ENCODE measurements at places on chromosomes 2 and 18.

- no peak for DNase-seq
Measured at GRCh38 chr2:24785671-24786321, 7.4 kb downstream of the PTRHD1 start.

DNA sequence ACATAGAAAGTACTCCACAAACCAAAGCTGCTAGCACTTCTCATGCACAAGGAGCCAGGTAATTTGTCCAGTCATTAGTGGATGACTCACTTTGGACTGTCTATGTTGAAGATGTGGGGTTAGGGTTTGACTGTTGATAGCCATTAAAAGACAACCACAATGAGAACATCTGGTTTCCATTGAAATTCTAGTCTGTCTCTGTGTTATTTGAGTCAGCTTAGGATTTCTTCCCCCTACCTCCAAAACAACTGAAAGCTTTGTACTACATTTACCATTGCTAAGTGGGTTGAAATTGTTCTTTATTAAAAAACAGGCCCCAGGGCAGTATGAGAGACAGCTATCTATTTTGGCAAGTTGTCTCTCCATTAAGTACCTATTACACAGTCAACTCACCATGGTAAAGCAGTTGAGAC, 50.2 kb upstream of the ANKRD44 start:
- no peak for DNase-seq

DNA sequence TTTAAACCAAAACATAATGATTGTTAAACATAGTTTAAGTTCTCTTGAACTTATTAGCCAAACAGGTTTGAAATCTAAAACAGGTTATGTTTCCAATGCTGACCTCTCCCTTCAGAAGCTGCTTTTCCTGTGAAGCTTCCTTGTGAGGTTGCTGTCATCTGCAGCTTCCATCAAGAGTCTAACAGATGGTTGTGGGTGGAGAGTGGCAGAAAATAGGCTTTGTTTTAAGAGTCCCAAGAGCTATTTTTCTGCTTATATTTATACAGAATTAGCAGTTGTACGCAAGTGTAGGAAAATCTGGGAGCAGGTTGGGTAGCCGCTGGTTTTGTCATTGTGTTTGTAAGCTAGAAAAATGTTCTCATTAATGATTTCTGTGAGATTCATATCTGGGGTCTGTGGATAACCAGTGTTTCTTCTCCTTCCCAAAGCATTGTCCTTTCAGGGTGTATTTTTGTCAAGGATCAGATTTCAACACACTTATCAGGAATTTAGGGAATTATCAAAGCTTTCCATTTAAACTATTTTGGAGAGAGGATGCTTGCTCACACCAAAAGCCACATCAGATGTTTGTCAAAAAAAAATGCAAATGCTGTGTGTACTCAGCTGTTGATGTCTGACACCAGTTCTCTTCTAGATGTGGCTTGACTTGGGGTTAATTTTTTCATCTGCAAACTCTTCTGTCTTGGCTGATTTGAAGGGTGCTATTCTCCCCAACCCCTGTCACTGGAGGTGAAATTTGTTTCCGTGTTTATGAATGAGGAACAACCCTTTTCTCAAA, 78.1 kb upstream of the KIF5C start:
- DNase-seq, result no peak

DNA sequence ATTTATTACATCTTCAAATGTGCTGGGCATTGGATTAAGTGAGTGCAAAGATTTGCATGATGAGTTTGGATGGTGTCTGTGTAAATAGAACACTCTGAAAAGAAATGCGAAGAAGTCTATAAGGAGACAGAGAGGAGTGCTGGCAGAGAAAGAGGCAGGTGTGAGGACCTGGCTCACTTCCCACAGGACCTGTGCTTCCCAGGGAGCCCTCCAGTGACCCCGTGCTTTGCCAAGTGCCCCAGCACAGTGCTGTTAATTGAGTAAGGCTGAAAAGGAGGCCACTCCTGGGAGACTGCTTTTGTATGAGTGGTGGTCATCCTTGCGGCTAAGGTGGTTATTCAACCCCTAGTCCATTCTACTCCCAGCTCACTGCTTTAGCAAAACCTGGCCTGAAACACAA, 230.8 kb downstream of the OSR1 start:
- no peak for DNase-seq

GRCh38 chr2:69097891-69098655, 85.1 kb downstream of the ANTXR1 start:
- no peak for DNase-seq

DNA sequence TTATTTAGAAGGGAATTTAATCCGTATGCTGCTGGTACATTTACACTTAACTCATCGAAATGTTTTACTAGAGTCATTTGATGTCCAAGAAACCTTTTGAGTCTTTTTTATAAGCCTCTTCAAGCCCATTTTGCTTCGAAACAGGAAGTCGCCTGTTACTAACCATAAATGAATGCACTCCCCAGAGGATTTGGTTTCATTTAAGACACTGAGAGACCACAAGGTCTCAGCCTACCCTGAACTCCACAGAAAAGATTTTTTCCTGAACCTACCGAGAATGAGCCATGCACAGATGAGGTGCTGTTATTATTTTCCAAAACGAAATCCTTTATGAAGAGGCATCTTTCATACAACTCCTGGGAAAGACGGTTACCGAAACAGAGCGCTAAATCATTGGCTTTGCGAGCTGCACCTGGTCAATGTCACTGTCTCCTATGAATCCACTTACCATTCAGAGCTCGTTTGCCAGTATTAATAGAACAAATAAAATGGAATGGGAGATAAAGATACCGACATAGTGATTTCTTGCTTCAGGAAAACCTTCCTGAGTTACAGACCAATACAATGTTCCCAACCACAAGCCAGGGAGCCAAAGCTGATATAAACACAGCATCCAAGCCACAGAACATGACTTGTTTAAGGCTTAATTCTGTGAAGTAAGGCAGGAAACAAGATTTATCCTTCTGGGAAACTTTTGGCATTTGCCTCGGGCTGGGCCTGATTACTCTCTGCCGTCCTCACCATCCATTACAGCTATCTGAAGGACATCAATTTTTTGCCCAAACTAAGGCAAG, 382.1 kb downstream of the OSR1 start:
- DNase-seq, result no peak

- no peak for DNase-seq
Measured at GRCh38 chr2:8004250-8004681, 677.6 kb upstream of the ID2 start.

DNA sequence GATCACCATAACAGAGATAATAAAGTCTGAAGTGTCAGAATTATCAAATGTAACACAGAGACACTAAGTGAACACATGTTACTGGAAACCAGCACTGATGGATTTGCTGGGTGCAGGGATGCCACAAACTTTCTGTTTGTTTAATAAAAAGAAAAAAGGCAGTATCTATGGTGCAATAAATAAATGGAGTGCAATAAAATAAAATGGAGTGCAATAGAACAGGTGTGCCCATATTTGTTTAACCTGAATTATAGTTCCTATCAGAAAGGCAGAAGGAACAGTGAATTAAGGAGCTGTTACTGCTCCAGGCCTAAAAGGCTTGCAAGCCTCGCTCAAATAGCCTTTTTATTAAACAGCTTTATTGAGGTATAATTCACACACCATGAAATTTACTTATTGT, 81.0 kb upstream of the KIDINS220 start:
- no peak for DNase-seq

DNA sequence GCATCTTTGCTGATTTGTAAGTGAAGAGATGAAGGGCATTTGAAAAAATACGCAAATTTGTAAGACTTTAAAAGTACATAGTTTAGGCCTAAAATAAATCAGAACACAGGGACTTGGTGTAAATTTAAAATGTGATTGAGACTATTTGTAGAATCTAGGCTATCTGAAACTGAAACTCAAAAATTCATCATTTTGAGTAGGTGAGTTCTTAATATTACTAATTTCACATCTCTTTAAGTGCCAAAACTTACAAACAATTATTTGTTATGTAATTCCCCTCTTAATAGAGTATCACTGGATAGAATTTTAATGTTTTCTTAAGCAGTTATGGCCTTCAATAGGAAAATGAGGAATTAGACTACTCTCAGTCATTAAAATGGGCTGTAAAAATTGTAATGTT, 14.0 kb upstream of the HRH4 start:
- DNase-seq, result no peak

DNA sequence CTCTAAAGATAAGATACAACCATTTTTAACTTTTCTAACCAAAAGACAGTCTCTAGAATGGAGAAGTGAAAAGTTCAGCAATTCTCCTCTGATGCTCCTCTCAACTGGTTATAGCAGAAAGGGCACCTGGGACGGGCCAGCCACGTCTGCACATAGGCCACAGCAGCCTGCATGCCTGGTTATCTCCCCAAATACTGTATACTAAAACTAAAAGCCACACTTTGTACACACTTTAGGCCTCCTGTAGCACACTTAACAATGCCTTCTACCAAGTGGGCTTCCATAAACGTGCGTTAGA, 179.1 kb downstream of the ANKRD44 start:
- no peak for DNase-seq

- DNase-seq, result no peak
Measured at GRCh38 chr2:172394002-172394401, 33.4 kb upstream of the ITGA6 start.

GRCh38 chr18:34767601-34768027, 57.5 kb downstream of the DTNA start:
- no peak for DNase-seq

DNA sequence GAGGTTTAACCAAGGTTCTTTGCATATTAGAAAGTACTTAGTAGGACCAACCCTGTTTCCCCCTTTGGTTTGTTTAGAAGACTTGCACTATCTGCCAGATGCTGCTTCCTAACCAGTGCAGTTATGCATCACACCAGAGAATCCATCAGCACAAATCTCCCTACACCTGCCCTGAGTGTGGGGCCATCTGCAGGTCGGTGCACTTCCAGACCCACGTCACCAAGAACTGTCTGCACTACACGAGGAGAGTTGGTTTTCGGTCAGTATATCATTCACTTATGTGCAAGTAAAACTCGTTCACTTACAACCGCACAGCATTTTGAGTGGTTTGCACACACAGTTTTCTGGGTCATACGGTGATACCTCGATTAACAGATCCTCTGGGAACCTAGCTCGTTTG, 69.7 kb downstream of the ZNF532 start:
- no peak for DNase-seq

- DNase-seq, result no peak
Measured at GRCh38 chr2:132608311-132608710, 61.7 kb downstream of the LYPD1 start.

DNA sequence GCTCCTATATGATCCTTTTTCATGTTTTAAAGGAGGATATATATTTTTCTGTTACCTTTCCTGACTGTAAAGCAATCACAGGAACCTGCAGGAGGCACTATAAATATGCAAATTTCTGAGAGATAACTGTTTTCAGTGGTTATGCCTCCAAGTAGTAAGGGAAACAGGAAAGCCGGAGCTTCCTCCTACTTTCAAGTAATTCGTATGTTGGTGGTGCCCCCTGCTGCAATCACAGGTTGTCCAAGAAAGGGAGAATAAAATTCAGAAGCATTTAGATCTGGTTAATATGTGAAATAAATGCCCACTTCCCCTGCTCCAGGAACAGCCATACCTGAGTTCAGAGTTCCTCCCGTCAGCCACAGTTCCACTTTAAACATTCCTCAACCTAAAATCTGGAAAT, 12.0 kb upstream of the BCL11A start:
- no peak for DNase-seq

- DNase-seq, result no peak
Measured at GRCh38 chr2:113342650-113343049, 63.9 kb upstream of the PAX8 start.

- DNase-seq, result no peak
Measured at GRCh38 chr2:196994764-196995163, 68.3 kb upstream of the PGAP1 start.

GRCh38 chr18:43303376-43303775, 26.1 kb upstream of the SYT4 start:
- no peak for DNase-seq

GRCh38 chr2:143603846-143604565, 474.8 kb downstream of the ARHGAP15 start:
- DNase-seq, result no peak

- DNase-seq, result no peak
Measured at GRCh38 chr2:78861546-78861945, 164.0 kb upstream of the REG3G start.

- DNase-seq, result no peak
Measured at GRCh38 chr2:2879781-2880180, 497.8 kb downstream of the EIPR1 start.

GRCh38 chr2:34961822-34962221, 1362.7 kb upstream of the FAM98A start:
- DNase-seq, result no peak

- no peak for DNase-seq
Measured at GRCh38 chr2:178521304-178522150, 41.3 kb downstream of the PLEKHA3 start.

DNA sequence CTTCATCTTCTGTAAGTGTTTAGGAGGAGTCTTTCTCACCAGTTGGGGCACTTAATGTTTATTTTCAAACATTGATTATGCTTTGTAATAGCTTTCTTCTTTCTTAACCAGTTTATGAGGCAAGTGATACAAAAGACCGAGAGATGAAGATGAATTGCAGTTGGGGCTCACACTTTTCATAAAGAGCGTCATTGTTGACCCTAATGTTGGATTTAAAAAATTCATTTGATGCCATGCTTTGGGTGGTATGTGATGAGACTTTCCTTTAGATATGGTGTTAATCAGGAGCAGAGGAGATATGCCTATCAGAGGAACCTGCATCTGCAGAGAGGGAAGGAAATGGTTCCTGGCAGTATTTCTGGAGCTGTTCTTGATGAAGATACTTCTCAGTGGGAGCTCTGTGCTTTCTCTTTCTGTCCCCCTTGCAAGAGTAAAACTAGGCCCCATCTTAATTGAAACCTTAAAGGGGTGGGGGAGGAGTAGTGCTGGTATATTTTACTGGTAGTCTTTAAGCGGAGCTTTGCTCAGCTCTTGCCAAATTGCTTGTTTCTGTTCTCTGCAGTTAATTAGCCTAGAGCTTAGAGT, 2.3 kb downstream of the EML4 start:
- DNase-seq, result no peak

- no peak for DNase-seq
Measured at GRCh38 chr2:143842836-143843235, 677.1 kb downstream of the ZEB2 start.

DNA sequence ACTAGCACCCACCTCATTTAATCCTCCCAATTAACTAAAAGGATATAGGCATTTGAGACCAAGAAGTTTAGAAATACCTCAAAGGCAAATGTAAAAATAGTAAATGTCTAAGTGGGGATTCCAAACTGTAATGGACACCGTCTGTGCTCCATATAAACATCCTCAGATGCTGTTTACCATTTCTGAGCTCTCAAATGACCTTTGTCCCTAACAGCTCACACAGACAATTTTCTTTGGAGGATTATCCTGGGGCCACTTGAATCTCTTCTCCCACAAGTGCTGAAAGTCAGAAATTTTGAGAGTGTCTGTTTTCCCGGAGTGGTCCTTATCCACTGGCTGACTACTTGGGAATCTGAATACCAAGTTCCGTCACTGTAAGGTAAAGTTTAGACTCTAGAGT, 1418.9 kb downstream of the LRP1B start:
- DNase-seq, result no peak

- no peak for DNase-seq
Measured at GRCh38 chr18:59604877-59605276, 92.3 kb downstream of the CCBE1 start.

Data from activated CD4-positive, CD25-positive, alpha-beta regulatory T cell (primary cell).